Inflammatory macrophage treated with lipopolysaccharide for 1 hour (primary cell): ENCODE measurements at places on chromosomes 5 and 9.

GRCh38 chr5:57736716-57737115, 254.1 kb upstream of the ACTBL2 start:
- no peak for DNase-seq

GRCh38 chr5:41161271-41161670, 52.1 kb downstream of the C6 start:
- no peak for DNase-seq

- no peak for DNase-seq
These were observed 1587.7 kb upstream of the ACO1 start for GRCh38 chr9:30796764-30797163.

DNA sequence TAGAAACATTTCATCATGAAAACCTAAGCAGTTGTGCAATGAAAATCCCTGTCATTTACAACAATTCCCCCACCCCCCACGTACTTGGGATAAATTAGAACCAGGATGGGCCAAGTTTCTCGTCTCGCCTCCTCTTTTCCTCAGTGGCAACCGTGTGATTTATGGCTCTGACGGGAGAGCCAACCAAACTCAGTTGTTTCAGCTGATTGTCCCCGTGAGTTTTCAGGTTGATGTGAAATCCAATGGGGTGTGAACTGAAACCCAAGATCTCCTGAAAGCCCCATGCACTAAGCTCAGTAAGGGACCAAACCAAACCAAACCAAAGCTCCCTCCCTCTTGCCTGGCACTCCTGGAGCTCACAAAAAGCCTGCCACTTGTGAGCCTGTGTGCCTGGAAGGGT, 138.7 kb upstream of the SLC24A2 start:
- no peak for DNase-seq

DNA sequence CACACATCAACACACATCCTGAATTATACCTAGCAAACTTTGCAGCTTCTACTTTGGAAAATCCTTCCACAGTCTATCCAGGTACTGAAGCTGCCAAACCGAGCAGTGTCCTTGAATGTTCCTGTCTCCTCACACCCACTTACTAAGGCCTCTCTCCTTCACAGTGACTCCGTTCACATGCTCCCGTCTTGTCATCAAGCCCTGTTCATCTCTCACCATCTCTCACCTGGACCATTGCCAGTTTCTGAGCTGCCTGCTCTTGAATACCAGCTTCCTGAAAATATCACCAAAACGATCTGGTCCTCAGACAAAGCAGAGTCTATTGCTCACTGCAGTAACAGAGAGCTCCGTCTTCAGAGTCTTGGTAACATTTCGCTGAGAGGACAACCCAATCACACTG, 57.4 kb downstream of the GCNT1 start:
- DNase-seq = no peak

DNA sequence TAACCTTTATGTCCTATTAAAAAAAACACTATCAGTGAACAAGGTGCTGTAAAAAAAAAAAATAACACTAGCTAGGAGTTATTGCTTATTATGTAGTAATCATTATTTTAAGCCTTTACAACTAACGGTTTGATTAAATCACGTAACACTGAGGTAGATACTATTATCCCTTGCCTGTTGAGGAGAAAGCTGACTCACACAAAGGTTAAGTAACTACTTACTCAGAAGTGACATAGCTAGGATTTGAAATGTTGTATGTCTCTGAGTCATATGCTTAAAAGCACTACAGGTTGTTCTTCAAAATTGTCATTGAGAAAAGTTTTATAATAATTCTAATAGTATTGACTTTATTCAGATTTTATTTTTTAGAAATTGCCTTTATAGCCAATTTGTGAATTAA, 8.8 kb downstream of the TENT2 start:
- peak; percentile 75 for DNase-seq

- no peak for DNase-seq
These were observed 64.1 kb upstream of the SPOCK1 start for GRCh38 chr5:137563301-137563645.

DNA sequence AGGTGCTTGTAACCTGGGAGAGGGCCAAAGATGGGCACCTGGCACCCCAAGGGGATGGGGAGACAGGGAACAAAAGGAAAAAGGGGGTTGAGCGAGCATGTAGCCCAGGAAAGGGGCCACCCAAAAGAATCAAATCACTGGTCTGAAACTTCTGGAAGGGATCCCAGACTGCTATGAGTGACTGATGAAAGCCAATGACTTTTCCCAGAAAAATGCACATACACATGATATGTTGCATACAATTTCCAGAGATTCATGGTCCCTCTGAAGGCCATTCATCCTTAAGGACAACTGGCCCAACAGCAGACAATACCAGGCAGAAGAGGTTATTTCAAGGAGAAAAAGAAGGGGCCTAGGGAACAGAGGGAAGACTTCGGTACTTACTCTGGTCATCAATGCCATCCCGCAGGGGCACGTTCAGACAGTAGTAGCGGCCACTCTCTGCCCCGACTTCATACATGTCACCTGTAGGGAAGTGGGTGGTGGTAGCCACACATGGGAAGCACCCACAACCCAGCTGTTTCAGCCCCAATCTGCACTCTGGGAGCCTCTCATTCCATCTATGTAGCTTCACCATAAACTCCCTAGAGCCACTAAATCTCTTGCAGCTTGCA, 8.4 kb downstream of the HDAC3 start:
- no peak for DNase-seq

- peak; percentile 96 for DNase-seq
These were observed 28.1 kb downstream of the ARHGAP26 start for GRCh38 chr5:142798099-142798770.

DNA sequence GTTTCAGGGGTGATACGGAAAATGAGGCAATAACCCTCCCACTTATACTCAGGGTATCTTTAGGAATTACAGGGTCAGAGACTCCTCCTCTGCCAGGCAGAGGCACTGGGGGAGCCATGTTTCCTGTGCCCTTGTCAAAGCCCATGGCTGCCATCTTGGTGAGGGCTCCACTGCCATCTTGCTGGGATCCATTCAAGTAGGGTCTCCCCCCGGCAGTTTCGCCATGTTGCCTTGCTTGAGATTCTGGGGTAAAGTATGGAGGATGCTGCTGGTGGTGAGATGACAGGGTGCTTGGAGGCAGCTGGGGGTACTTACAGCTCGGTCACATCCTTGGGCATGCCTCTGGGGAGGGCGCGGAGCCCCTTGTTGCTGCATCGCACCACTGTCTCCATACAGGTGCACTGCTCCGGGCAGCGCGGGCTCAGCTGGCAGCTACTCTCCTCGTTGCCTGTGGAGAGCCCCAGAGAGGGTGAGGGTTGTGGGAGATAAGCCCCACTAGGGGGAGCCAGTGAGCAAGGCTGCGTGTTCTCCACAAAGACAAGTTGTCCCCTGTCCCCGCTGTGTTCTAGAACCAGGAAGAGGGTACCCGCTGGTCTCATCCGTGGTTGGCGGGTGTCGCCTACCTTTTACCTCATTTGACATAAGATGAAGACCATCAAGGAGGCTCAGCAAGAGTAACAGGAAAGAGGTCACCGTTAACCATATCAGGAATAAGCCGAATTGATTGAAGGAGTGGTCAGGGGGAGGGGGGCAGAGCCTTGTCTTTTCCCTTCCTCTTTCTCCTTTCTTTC, 169.0 kb upstream of the PANK3 start:
- DNase-seq = peak; percentile 74

- DNase-seq = no peak
These were observed 7.8 kb downstream of the ALAD start for GRCh38 chr9:113393281-113393680.
